Caco-2 (cell line): ENCODE measurements at places on chromosomes 5 and 9. TPM values are rescaled to one million over a fixed set of nuclear protein-coding genes. Genes with fewer than 3 reads are reported as not detected.

DNA sequence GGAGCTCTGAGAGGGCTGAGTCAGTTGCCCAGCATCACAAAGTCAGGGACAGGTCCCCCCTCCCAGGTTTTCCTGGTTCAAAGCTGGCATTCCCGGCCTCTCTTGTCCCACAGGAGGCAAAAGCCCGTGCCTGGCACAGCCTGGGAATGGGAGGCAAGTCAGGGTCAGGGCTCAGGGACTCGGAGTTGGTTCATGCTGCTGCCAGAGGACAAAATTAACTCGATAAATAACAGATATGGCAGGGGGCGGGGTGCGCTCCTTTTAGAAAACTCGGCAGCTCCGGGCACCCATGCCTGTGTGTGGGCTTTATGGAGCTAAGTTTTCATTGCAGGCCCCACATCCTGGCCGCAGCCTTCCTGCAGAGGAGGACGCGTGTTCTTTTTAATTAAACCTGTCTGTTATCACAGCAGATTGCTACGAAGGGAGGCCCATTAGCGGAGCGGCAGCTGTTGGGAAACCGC is 62.8 kb upstream of the LMX1B start:
- H3K36me3 ChIP-seq = no peaks in the 10 kb centered on the region
- H3K27me3 ChIP-seq = no peaks in the 10 kb centered on the region
- no peak for DNase-seq
- no peak overlapping the region for H3K27ac ChIP-seq
- H3K4me3 ChIP-seq = no peak overlapping the region

DNA sequence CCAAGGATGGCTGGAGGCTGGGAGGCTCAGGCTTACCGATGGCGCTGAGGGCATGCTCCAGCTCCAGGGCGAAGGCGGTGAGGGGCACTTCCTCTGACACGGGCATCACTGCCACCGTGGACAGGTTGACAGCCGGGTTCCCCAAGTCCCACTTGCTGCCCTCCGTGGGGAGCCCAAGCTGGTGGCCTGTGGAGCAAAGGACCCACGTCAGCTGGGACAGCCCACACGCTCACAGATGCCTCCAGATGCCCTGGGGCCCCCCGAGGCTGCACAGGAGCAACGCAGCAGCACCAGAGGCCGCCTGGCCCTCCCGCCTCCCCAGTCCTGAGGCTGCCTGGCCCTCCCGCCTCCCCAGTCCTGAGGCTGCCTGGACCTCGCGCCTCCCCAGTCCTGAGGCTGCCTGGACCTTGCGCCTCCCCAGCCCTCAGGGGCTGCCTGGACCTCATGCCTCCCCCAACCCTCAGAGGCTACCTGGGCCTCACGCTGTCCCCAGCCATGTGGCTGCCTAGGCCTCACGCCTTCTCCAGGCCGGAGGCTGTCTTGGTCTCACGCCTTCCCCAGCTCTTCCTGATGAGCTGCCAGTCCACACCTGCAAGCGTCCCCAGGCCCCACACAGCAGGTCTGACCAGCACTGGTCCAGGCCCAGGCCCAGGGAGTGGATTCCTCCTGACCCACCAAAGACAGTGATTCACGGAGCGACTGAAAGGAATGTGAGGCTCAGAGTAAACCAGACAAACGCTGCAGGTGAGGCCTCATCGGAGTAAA is 25.6 kb upstream of the NSMF start:
- H3K4me1 ChIP-seq = no peaks in the 10 kb centered on the region; the same call in 1 of the 2 replicates
- no peak for DNase-seq
- no peaks in the 10 kb centered on the region; the same call in 1 of the 2 replicates for H3K27me3 ChIP-seq
- H3K27ac ChIP-seq = no peak overlapping the region
- H3K4me3 ChIP-seq = no peak overlapping the region

DNA sequence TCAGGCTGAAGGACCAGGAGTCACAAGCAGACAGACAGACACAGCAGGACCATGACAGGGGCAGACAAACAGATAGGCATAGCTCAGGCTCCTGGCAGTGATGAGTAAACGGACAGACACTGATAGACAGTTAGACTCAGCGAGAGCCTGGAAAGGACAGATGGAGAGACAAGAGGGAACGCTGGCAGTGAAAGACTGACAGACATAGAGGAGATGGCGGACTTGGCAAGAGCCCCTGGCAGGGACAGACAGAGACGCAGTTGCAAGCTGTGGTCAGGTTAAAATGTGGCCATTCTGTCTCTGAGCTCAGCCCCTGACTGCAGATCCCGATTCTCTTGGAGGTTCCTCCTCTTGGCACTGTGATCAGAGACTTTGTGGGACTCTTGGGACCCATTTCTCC is 13.6 kb downstream of the CSF2 start:
- H3K36me3 ChIP-seq = no peaks in the 10 kb centered on the region
- no peak overlapping the region for H3K27ac ChIP-seq
- H3K4me3 ChIP-seq = no peak overlapping the region
- DNase-seq = no peak
- H3K27me3 ChIP-seq = no peaks in the 10 kb centered on the region

DNA sequence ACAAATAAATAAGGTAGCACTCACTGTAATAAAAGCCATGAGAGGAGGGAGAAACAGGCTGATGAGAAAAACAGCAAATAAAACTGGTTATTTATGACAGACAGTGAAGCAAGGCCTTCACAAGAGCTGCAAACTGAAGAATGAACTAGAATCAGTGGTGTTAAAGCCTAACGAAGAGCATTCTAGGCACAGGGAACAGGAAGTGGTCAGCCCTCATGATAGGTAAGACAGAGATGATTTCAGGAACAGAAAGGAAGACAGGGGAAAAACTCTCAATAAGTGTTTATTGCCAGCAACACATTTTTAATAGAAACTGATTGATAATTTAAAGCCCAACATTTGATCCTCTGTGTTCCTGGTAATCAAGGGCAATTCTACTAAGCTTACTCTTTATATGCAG is 124.5 kb downstream of the EDIL3 start:
- no peaks in the 10 kb centered on the region for H3K36me3 ChIP-seq
- DNase-seq = no peak
- H3K27me3 ChIP-seq = no peaks in the 10 kb centered on the region

GRCh38 chr5:16135003-16135402 is 44.6 kb downstream of the MARCHF11 start:
- H3K27ac ChIP-seq = no peak overlapping the region
- H3K4me3 ChIP-seq = no peak overlapping the region
- no peak for DNase-seq
- H3K36me3 ChIP-seq = no peaks in the 10 kb centered on the region
- H3K4me1 ChIP-seq = no peaks in the 10 kb centered on the region

DNA sequence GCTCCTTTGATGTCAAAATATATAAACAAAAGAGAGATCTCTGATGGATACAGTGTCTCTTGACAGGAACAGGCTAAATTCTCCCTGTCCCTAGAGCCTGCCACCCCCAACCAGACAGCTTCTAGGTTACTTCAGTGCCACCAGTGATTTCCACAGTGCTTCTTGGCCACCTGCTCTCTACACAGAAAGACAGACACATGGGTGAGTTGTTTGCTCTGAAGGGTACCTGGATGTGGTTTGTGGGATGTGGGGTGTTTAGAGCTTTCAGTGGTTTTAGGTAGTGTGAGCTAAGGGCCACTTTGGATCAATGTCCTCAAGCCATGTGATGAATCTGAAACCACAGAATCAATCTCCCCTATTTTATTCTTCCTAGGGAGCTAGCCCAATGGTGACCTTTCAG is 125.4 kb downstream of the ANKRD18B start:
- H3K27me3 ChIP-seq = no peaks in the 10 kb centered on the region; the same call in 1 of the 2 replicates
- no peaks in the 10 kb centered on the region for H3K36me3 ChIP-seq
- no peak for DNase-seq

- no peaks in the 10 kb centered on the region; the same call in 1 of the 2 replicates for H3K27me3 ChIP-seq
- no peak overlapping the region for H3K27ac ChIP-seq
- no peak overlapping the region for H3K4me3 ChIP-seq
- no peaks in the 10 kb centered on the region for H3K4me1 ChIP-seq
- no peak for DNase-seq
Measured at GRCh38 chr5:33772380-33772897, 119.4 kb downstream of the ADAMTS12 start.

- no peaks in the 10 kb centered on the region for H3K27me3 ChIP-seq
- H3K4me1 ChIP-seq = no peaks in the 10 kb centered on the region
- no peak overlapping the region for H3K4me3 ChIP-seq
Measured at GRCh38 chr9:104772714-104773510, 9.0 kb downstream of the NIPSNAP3B start.

DNA sequence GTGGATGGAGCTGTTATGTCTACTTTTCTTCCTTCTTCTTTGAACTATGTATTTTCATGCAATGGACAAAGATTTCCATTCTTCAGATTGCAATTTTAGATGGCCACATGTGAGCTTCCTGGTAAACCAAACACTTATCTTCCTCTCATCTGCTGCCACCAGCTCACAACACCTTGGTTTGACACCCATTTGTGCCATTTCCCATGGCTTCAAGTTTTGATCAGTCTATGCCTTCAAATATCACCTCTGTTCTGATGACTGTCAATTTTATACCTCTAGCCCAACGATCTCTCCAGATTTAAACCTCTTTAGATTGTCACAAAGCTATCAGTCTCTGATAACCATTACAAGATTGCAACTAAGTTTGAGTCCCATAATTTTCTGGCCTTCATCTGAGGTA is 147.2 kb downstream of the TMEM38B start:
- H3K36me3 ChIP-seq = no peaks in the 10 kb centered on the region
- H3K4me3 ChIP-seq = no peak overlapping the region
- H3K4me1 ChIP-seq = no peaks in the 10 kb centered on the region
- H3K27me3 ChIP-seq = no peaks in the 10 kb centered on the region

- DNase-seq = no peak
- H3K4me3 ChIP-seq = no peak overlapping the region
- H3K4me1 ChIP-seq = no peaks in the 10 kb centered on the region
- H3K36me3 ChIP-seq = no peaks in the 10 kb centered on the region
Measured at GRCh38 chr9:80796632-80797031, 892.7 kb downstream of the TLE1 start.

DNA sequence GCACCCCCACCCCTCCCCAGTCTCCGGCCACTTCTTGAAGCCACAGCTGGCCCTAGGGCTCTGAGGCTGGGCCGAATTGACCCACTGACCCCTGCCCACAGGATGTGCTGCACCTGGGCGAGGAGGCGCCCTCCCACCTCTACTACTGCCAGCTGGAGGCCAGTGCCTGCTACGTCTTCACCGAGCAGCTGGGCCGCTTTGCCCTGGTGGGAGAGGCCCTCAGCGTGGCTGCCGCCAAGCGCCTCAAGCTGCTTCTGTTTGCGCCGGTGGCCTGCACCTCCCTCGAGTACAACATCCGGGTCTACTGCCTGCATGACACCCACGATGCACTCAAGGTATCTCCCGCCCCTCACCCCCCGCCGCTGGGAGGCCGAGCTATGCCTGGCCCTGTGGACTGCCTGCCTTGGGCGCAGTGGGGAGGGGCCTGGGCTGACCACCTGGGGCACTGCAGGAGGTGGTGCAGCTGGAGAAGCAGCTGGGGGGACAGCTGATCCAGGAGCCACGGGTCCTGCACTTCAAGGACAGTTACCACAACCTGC is 21.3 kb downstream of the HK3 start:
- H3K27me3 ChIP-seq = no peaks in the 10 kb centered on the region
- H3K27ac ChIP-seq = no peak overlapping the region
- DNase-seq = no peak

DNA sequence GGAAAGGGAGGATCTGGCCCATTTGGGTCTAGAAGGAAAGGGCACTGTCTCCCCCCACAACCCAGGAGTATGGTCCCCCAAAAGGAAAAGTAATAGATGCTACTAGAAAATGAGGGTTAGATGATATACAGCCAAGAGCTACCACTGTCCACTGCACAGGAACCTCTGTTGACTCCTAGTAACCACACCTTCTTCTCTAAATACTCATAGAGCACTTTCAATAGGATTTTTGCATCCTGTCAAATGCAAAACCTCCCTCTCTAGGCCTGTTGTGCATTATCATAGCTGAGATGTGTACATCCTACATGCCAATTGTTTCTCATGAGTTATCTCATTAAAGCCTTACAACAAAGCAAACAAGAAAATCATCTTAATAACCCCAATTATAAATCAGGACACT is 66.8 kb downstream of the THBS4 start:
- peaks cover 27% of the 10 kb centered on the region for H3K4me1 ChIP-seq
- no peaks in the 10 kb centered on the region for H3K27me3 ChIP-seq
- H3K27ac ChIP-seq = no peak overlapping the region
- no peaks in the 10 kb centered on the region for H3K36me3 ChIP-seq
- no peak overlapping the region for H3K4me3 ChIP-seq

DNA sequence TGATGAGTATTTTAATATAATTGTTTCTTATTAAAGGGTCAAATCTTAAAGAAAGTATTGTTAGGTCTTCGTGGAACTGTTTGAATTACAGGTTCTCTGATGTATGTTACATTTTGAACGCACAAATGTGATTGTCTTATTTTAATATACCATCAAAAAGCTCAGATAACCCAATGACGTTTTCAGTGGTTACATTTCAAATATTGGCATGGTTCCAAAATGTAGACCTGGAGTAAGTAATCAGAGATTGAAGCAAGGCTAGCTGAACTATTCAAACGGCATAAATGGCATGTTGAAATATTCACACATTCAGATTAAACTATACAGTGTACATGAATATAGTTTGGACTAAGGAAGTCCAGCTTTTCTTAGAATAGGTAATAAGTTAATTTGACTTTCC is 281.7 kb upstream of the EFNA5 start:
- H3K27me3 ChIP-seq = no peaks in the 10 kb centered on the region
- no peaks in the 10 kb centered on the region for H3K36me3 ChIP-seq
- H3K27ac ChIP-seq = no peak overlapping the region
- no peak overlapping the region for H3K4me3 ChIP-seq
- DNase-seq = no peak
- peaks cover 16% of the 10 kb centered on the region for H3K4me1 ChIP-seq

- H3K4me1 ChIP-seq = no peaks in the 10 kb centered on the region
- no peaks in the 10 kb centered on the region for H3K27me3 ChIP-seq
- no peaks in the 10 kb centered on the region for H3K36me3 ChIP-seq
- no peak overlapping the region for H3K4me3 ChIP-seq
- no peak overlapping the region for H3K27ac ChIP-seq
Measured at GRCh38 chr5:141954194-141954593, 3.8 kb downstream of the PCDH12 start.

- no peak overlapping the region for H3K27ac ChIP-seq
- DNase-seq = no peak
- H3K4me3 ChIP-seq = no peak overlapping the region
- H3K4me1 ChIP-seq = no peaks in the 10 kb centered on the region
Measured at GRCh38 chr5:147995846-147996245, 67.9 kb upstream of the SPINK5 start.

DNA sequence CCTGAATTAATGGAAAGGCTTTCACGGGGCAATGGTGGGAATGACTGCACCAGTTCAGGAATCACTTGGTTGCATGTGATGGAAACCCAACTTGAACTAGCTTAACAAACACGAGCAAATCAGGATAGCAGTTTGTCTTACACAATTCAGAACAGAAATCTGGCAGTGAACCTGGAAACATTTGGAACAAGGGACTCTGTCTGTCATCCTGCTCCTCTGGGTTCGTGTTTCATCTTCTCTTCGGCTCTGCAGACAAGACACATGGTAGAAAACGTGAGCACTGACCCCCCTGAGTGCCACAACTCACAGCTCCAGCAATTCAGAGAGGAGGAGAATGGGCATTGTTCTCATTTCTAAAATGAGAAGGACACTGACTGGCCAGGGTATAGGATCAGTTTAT is 218.1 kb upstream of the NREP start:
- no peak for DNase-seq
- no peaks in the 10 kb centered on the region for H3K36me3 ChIP-seq
- no peak overlapping the region for H3K4me3 ChIP-seq

Gene PCDHGA2
- 0.20 and 0.23 TPM in 2 replicates for total RNA-seq

Gene NPR3
- total RNA-seq = 0.11 and 0.23 TPM in 2 replicates

Gene DUSP1
- total RNA-seq = 28.3 and 29.2 TPM in 2 replicates

Gene DOCK8
- total RNA-seq = 15.2 and 15.6 TPM in 2 replicates

Gene SCGB3A2
- total RNA-seq = not detected in 2 replicates

Gene RANBP3L
- 0.20 TPM in 1 of 2 replicates, not detected in the other for total RNA-seq
